CD14-positive monocyte (primary cell): ENCODE measurements at places on chromosomes 5 and 9. TPM values are rescaled to one million over a fixed set of nuclear protein-coding genes. Genes with fewer than 3 reads are reported as not detected.
A peak's percentile ranks its signal among the peaks of the same experiment; 100 is the strongest.

DNA sequence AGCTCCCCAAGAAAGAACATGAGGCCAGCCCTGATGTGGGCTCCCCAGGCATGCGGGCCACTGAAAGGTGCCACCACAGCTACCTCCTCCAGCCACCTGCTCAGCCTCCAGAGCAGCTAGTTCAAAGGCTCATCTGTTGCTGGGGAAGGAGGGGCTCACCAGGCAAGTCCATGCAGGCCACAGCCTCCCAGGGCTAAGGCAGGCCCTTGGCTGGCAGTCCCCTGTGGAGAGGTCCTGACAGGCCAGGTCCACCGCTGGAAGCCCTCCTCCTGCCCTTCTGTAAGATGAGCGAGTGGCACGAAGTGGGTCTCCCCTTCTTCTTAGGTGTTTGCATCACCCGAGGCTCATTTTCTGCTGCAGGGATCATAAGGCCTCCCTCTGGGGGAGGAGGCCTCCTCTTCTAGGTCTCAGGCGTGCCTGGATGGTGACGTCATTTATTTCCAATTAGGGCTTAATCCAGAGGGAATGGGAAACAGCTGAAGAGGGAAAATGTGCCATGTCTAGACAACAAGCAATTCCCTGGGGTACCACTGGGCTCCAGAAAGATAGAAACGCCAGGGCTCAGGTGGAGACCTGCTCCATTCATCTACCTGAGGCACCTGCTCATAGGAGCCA is 91.6 kb downstream of the CFAP90 start:
- peaks cover 13% of the 10 kb centered on the region for H3K4me1 ChIP-seq
- H3K27me3 ChIP-seq: peaks cover 2% of the 10 kb centered on the region
- no peak for DNase-seq
- H3K27ac ChIP-seq: no peak overlapping the region
- H3K4me3 ChIP-seq: no peak overlapping the region
- no peaks in the 10 kb centered on the region for H3K36me3 ChIP-seq

DNA sequence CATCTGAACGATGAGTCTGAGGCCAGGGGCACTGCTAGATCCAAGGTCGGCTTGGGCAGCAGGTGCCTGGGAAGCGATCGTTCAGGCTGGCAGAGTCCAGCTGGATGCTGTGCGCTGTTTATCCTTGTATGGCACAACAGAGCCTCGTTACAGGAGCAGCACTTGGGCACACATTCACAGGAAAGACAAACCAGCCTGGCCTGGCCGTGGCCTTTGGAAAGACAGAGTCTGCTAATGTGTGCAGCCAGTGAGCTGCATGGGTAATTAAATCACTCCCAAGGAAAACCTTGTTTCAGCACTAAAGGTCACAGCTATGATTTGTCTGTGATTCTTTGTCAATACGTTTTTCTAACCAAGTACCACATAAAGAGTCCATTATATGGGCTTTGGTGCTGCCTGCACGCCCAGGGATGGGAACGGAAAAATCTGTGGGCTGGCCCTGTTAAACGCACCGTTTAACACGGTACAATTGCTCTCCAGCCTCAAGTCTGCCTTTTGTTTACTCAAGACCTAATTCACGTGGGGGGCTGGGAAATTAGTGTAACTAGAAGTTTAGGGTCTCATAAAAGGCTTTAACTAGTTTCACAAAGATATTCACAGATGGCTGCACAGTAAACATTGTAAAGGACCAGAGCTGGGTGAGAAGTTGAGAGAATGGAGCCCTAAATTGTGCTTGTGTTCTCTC is 509.3 kb downstream of the KDM4C start:
- no peaks in the 10 kb centered on the region for H3K27me3 ChIP-seq
- H3K27ac ChIP-seq: no peak overlapping the region
- no peak for DNase-seq
- H3K4me3 ChIP-seq: no peak overlapping the region
- no peaks in the 10 kb centered on the region for H3K36me3 ChIP-seq

- peaks cover 25% of the 10 kb centered on the region for H3K4me1 ChIP-seq
- DNase-seq: no peak
- peak overlapping the region; percentile 94 for H3K4me3 ChIP-seq
- H3K27ac ChIP-seq: no peak overlapping the region
These were observed 105.2 kb upstream of the IER5L start for GRCh38 chr9:129283291-129283691.

DNA sequence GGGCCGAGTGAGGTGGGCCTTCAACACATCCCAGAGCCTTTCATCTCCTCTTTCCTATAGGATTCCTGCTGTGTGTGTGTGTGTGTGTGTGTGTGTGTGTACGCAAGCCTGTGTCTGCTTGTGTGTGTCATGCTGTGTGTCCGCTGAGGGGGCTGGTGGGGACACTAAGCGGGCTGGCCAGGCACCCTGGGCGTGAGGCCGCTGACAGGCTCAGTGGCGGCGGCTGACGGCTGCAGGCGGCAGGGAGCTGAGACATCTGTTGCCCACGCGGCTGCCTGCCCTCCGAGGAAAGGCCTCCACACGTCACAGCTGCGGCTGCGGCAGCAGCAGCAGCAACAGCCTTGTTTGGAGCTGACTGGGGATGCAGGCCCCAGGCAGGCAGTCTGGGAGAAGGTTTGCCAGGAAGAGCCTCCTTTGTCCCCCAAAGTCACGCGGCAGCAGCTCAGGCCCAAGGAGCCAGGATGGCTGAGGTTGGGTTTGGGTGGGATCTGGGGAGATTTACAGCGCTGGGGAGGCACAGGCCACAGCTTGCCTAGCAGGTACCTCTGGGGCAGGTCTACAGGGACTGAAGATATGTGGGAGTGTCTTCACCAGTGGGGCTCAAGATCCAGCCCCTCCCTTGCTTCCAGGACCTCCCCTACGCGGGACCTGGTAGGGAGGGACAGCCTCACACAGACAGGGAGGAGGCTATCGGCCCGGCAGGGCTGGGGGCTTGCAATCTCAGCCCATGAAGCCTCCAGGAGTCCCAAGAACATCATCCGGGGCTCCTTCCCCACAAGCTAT is 1.8 kb downstream of the PDLIM4 start:
- peaks cover 10% of the 10 kb centered on the region for H3K27me3 ChIP-seq
- no peaks in the 10 kb centered on the region for H3K36me3 ChIP-seq
- no peak for DNase-seq

Gene DMRT2
- not detected in 2 replicates for polyA plus RNA-seq

Gene TXNDC8
- not detected for polyA plus RNA-seq

Gene WDR31
- not detected for polyA plus RNA-seq

Gene ATP10B
- not detected for polyA plus RNA-seq
